ENCODE measurements at places on chromosomes 1 and 21.

- DNase-seq = no peak
These were observed 90.6 kb downstream of the HIVEP3 start for GRCh38 chr1:41827991-41828570.

- DNase-seq = no peak
These were observed 878.4 kb upstream of the NEGR1 start for GRCh38 chr1:73160759-73161158.

DNA sequence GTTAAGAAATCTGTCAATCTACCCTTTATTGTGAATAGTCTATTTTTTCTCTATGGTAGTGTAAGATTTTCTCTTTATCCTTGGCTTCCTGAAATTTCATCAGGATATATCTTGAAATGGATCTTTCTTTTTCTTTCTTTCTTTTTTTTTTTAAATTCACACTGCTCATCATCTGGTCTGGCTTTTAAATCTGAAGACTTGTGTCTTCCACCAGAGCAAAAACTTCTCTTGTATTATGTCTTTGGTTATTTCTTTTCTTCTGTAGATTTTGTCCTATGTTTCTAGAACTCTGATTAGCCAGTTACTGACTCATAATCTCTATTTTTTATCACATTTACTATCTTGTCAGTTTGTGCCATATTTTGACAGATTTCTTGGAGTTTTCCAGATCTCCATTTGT is 133.8 kb upstream of the LMO4 start:
- DNase-seq = no peak

GRCh38 chr1:215992620-215993019 is 425.5 kb downstream of the KCTD3 start:
- no peak for DNase-seq

DNA sequence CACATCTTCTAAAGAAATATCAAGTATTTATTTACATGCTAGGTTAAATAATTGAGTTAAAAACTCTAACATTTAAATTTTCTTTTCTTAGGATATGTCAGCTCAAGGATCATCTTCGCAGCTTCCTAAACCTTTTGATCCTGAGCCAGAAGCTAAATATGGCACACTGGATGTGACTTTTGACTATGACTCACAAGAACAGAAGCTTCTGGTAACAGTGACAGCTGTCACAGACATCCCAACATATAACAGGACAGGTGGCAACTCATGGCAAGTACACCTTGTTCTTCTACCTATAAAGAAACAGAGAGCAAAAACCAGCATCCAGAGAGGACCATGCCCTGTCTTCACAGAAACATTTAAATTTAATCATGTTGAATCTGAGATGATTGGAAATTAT is 132.7 kb upstream of the SERTAD4 start:
- no peak for DNase-seq

DNA sequence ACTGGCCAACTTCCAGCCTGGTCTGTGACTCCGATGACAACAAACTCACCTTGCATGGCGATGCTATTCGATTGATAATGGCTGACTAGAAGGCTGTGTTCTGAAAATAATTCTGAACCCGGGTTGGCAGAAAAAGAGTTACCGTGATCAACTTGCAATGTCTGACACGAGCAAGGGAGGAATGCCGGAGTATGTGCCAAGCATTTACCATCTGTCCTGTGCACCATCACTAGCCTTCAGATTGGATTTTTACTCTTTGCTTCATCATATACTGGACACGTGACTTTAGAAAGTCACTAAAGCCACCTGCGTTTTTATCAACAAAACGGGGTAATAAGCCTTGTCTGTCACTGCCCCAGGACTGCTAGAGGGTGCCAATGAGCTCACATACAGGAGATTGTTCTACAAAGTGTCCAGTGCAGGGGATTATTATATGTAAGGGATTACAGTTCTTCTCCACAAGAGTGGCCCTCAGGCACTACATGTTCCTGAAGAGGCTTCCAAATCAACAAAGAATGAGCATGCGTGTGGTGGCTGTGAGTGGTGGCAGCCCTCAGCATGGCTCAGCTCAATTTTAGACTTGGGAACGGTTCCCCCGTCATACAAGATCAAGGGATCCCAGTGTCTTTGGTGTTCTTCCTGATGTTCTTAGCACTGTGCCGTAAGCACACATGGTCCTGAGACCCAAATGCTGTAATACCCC is 35.8 kb downstream of the SSBP3 start:
- DNase-seq = no peak

GRCh38 chr1:241846862-241847539 is 1.0 kb upstream of the EXO1 start:
- no peak for DNase-seq

GRCh38 chr1:56330391-56331026 is 248.9 kb downstream of the PLPP3 start:
- no peak for DNase-seq

GRCh38 chr1:196501760-196502428 is 106.3 kb downstream of the KCNT2 start:
- DNase-seq = no peak

GRCh38 chr1:237058470-237058869 is 16.5 kb downstream of the RYR2 start:
- no peak for DNase-seq

- no peak for DNase-seq
These were observed 72.9 kb upstream of the SELENON start for GRCh38 chr1:25727088-25727487.
